ENCODE measurements at places on chromosomes 1 and 21.

DNA sequence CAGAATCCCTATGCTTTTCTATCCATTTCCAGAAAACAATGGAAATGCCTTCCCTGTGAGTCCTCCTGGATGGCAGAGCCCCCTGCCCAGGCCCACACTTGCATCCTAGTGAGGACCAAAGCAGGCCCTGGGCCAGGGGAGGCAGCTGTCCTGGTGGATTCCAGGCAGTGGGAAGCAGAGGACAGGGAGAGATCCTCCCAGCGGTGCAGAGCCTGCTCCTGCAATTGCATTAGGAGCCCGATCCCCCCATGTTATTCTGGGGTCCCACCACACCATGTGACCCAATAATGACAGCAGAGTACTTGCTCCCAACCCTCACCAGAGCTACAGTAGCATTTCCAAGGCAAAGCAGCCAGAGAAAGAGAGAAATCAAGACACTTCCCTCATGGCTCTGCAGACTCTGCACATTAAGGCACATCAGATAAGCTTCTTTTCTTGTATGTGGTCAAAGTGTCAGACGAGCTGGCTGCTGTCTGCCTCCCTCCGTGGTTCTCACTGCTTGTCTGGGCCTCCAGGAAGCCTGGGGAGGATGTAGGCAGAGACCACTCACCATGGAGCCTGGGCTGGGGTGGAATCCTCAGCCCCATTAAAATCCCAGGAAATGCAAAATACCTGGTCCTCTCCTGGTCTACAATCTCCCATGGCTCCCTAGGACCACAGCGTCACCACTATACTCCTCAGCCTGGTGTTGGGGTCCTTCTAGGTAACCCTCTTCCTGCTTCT is 54.9 kb upstream of the RUNX3 start:
- DNase-seq, result no peak

DNA sequence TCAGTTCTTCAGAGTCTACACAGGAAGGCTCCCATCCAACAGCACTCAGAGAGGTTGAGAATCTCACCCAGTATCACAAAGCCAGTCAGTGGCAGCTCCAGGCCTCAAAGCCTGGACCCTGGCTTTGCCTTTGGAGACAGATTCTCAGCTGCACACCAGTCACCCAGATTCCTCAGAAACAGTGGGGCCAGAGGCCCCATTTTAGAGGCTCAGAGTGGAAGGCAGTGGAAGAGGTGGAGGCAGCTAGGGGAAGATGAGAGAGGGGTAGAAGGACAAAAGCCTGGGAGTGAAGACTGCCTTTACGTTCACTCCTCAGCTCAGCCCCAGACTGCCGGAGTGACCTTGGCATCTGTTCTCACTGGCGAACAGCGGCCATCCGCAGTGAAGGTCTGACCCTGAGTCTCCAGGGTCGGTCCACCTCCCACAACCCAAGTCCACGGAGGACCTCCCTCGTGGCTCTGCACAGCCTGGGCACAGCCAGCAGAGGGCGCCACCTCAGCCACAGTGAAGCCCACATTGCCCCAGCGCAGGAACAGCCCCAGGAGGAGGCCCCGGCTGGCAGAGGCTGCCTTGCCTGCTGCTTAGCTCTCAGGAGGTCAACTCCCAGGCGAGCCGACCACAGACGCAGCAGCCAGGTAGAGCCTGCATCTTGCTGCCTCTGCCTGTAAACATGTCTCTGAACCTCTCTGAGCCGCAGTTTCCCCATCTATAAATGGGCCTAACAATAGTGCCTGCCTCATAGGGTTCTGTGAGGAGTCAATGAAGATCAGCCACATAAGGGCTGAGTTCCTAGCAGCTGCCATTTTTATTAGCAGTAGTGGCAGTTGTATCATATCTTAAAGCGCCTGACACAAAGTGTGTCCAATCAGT is 5.9 kb upstream of the FNDC5 start:
- peak; percentile 20 for DNase-seq

DNA sequence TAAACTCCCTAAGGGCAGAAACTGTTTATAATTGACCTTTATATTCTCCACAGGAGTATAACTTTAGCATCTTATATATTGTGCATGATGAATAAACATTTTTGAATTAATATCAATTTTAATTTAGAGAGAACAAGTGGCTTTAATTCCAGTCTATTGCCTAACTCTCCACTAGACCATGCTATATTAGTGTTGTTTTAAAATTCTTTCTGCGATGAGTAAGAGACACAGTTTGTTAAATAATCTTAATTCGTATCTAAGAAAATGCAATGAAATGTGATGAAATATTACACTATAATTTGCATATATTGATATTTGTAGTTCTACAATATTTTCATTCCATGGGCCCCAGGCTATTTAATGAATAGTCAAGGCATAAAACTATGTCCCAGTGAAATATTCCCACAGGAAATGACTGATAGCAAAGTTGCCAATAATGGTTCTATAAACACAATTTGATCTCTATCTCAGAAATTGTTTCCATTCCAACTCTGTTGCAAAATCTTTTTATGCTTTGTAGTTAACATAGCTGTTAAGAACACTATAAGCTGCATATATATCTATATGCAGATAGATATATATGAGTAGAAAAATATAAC is 2.9 kb upstream of the SYDE2 start:
- DNase-seq, result no peak

DNA sequence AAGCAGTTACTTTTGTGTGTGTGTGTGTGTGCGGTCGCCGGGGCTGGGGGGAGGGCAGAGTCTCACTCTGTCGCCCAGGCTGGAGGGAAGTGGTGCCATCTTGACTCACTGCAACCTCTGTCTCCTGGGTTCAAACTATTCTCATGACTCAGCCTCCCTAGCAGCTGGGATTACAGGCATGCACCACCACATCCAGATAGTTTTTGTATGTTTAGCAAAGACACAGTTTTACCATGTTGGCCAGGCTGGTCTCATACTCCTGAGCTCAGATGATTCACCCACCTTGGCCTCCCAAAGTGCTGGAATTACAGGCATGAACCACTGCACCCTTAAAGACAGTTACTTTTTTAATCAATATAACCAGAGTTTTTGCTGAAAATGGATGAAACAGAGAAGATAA is 207.0 kb downstream of the PTPRC start:
- DNase-seq, result no peak

DNA sequence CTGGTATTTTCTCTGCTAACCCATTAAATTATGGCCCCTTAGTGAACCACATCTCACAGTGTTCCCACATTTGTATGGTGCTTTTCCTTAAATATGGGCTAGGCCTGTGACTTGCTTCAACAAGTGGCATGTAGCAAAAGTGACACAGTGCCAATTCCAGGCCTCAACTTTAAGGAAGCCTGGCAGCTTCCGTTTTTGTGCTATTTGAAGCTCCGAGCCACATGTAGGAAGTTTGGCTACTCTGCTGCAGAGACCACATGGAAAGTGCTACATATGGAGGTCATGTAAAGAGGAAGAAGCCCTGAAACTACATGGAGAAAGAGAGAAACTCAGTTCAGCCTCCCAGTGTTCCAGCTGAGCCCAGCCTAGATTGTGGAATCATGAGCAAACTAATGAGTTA is 28.5 kb upstream of the DR1 start:
- DNase-seq, result no peak

- DNase-seq, result no peak
Measured at GRCh38 chr1:32962248-32962896, 2.2 kb downstream of the RNF19B start.

- no peak for DNase-seq
Measured at GRCh38 chr1:102498929-102499328, 502.2 kb upstream of the OLFM3 start.

GRCh38 chr1:39159224-39160036 is 45.1 kb upstream of the MACF1 start:
- no peak for DNase-seq

- DNase-seq, result no peak
Measured at GRCh38 chr1:62487956-62488355, 51.1 kb downstream of the USP1 start.

- no peak for DNase-seq
Measured at GRCh38 chr1:11978301-11978700, 1.9 kb upstream of the MFN2 start.

DNA sequence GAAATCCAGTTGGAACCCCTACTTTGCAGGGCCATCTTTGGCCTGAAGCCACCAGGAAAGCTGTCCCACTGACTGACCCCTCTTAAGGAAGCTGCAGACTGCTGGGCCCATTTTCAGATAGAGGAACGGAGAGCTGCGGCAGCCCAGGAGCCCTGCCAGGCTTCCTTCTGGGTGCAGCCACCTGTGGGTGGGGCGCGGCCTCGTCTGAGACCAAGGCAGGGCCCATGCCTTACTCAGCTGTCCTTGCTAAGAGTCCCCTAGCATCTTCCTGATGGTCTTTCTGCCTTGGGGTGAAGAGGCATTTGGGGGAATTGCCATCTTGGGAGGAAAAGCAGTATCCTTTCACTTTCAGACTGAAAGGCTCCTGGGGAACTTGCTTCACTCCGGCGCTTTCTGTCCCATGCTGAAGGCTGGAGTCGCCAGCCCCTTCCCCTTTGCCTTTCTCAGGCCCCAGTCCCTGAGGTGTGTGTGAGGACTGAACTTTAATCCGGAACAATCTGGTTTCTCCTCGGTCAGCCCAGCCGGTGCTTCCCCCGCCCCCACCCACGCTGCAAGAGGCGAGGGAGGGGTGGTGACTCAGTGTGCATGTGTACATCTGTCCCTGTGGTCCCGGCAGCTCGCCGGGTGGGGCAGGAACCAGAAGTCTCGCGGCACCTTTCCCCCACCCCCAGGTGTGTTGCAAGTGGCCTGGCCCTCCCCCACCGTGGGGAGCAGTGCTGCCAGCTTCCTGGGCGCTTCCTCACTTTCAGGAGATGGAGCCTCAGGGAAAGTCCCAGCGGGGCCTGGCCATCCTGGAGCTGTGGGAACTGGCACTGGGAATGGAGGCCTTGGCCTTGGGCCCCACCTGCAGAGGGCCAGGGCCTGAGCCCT is 5.1 kb downstream of the ZC3H12A start:
- peak; percentile 68 for DNase-seq

DNA sequence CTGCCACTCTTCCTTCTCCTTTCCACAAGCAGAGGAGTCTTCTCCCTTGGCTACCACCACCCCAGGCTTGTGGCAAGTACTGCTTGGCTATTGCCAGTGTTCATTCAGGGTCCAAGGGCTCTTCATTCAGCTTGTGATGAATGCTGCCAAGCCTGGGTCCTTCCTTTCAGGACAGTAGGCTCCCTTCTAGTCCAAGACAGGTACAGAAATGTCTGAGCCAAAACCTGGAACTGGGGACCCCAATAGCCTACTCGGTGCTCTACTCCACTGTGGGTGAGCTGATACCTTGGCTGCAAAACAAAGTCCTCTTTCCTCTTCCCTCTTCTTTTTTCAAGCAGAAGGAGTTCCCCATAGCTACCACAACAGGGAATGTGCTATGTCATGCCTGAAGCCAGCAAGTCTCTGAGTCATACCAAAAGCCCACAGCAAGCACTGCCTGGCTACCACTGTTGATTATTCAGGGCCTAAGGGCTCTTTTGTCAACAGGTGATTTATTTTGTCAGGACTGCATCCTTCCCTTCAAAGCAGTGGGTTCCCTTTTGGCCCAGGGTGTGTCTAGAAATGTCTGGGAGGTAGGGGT is 268.9 kb downstream of the HHAT start:
- DNase-seq, result no peak

DNA sequence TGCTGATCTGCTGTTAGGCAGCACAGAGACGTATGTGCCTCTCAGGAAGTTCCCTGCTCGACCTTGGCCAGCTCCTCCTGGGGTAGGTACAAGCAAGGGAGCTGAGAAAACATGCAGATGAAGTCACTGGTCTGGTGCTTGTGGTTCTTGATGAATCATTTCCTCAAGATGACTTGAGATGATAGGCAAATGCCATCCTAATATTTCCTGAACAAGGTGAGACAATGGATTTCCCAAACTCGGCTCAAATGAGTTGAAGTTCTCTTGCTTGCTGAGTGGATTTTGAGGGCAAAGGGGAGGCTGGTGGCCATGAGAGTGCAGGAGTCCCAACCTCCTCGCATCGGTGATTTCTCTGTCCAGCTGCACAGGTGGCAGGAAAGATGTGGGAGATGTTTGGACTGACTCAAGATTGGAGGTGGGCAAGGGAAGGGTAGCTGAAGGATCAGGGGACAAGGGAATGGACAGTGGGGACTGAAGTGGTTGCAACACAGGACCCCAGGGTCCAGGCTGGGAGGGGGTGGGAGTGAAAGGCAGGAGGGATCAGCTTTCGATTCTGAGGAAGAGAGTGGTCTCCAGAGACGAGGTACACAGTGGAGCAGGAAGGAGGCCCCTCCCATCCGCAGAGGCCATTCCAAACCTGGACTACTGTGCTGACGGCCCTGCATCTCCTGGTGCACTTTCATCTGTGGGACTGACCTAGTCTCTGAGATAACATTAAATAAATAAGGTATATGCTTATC is 63.9 kb downstream of the CAPN2 start:
- DNase-seq, result no peak

DNA sequence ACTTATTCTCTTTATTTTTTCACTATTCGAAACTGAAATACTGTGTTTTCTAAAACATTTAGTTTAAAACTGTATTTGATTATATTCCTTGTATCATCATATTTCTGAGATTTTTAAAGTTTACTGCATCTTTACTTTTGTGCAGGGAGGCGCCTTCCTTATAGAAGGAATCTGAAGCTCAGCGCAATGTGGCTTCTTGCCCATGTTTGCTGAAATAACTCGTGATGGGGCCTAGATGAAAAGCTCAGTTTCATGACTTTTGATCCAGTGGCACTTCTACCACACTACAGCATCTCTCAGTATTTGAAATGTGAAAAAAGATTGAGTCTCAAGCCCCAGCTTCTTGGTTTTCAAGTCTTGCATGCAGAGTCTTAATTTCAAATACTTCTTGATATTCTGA is 28.4 kb downstream of the CACHD1 start:
- no peak for DNase-seq

DNA sequence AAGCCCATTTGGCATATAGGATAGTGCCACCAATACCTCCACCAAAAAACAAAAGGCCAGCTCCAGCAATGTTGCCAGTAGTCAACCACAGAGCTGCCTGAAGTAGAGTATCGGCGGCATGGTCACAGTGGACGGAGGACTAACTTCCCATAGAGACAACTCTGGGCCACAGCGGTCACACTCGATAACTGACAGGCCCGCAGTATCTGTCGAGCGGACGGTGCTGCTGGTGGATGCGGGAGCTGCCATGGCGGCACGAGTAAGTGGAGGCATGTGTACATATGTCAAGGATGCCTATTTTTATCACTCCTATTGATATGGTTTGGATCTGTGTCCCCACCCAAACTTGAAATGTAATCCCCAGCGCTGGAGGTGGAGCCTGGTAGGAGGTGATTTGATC is 4.1 kb downstream of the KRTAP12-1 start:
- DNase-seq, result no peak

GRCh38 chr1:196317535-196318522 is 290.4 kb downstream of the KCNT2 start:
- DNase-seq, result no peak

DNA sequence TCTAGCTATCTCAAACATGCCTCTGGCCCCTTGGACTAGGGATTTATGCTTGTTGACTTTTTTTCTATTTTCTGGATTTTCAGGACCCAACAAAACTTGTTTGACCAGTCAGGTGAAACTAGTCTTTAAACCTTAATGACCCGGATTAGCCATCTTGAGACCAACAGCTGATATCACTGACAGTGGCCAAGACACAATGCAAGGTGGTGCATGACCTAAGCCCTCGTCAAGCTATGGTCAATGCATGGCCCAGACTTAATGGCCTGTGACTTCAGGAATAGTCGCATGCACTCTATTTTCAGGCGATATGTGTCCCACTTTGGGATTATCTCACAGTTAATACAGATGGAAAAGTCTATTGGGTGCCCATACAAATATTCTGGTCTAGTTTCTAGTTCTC is 190.4 kb downstream of the ZBTB18 start:
- DNase-seq, result no peak

- no peak for DNase-seq
Measured at GRCh38 chr1:53683986-53684740, 54.8 kb downstream of the GLIS1 start.

- DNase-seq, result no peak
Measured at GRCh38 chr1:23393706-23394105, 24.1 kb upstream of the ZNF436 start.

- DNase-seq, result no peak
Measured at GRCh38 chr1:156001662-156002171, 19.0 kb downstream of the SSR2 start.
